HepG2 (cell line): ENCODE measurements at places on chromosomes 13 and 19.

DNA sequence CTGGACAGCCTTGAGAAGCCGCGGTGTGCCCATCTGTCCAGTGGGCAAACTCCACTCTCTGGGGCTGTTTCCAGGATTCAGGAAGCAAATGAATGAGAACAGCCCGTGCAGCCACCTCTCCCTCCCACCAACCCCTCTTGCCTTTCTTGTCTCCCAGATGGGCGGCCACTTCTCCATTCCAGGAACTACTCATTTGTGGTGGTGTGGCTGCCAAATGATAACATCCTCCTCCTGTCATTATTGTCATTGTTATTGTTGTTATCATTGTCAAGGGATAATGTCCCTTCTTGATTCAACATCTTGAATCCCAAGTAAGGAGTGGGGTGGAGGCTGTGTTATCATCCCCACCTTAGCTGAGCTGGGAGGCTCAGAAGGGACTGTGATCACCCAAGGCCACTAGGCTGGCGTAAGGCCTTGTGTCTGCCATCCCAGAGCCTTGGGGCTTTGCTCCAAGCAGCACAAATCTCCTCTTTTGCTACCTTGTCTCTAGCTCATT, 1.6 kb downstream of the DNM2 start:
- DNase-seq, result no peak

- no peak for DNase-seq
Observed at GRCh38 chr13:35797991-35798390, 321.5 kb upstream of the MAB21L1 start.

- peak; percentile 30 for DNase-seq
Observed at GRCh38 chr19:16160943-16161560, 12.3 kb downstream of the CIB3 start.

GRCh38 chr13:107852072-107852471, 363.3 kb downstream of the LIG4 start:
- DNase-seq, result no peak

- DNase-seq, result no peak
Observed at GRCh38 chr19:5321851-5322681, 18.5 kb downstream of the PTPRS start.

GRCh38 chr13:96651598-96651997, 342.7 kb downstream of the OXGR1 start:
- no peak for DNase-seq

DNA sequence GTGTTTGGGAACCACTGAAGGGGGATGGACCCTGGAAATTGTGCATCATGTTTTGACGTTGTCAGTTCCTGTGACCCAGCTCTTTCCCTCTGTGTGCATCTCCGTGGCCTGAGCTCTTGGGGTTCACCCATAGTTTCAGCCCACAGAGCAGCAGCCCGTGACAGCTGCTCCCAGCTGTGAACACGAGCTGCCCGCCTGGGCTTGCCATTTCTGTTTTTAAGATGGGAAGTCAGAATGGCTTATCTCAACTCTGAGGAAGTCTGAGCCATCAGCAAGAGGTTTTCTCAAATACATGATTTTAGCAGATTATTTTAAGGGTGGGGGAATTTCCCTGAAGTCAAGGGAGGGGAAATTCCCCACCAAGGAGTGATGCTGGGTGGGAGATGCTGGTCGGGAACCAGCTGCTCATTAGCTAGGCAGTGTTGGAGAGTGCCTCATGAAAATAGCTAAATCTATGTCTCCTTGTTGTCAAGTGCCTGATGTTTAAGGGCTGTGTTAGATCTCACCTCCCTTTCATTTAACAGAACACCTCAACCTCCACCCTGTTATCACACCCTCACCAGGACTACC, 34.8 kb upstream of the C1QTNF9 start:
- no peak for DNase-seq

DNA sequence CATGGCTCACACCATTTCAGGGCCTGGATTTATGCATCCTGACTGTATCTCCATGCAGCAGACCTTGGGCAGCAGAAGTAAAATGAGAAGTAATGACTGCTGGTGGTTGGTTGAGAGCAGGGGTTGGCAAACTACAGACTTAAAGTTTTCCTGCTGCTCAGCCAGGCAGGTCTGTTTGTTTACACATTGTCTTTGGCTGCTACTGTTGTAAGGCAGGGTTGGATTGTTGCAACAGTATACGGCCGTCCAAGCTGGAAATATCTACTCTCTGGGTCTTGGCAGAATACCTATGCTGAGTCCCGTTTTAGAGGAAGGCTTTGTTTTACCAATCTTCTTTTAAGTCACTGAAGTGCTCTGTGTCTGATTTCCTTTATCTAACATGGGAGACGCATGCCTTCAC, 13.5 kb downstream of the SNRNP70 start:
- no peak for DNase-seq

- DNase-seq, result peak; percentile 22
Observed at GRCh38 chr19:39325778-39326665, 5.4 kb upstream of the LRFN1 start.

GRCh38 chr19:48685583-48685982, 10.2 kb upstream of the FUT2 start:
- peak; percentile 68 for DNase-seq

- no peak for DNase-seq
Observed at GRCh38 chr13:83765796-83766195, 116.5 kb downstream of the SLITRK1 start.

DNA sequence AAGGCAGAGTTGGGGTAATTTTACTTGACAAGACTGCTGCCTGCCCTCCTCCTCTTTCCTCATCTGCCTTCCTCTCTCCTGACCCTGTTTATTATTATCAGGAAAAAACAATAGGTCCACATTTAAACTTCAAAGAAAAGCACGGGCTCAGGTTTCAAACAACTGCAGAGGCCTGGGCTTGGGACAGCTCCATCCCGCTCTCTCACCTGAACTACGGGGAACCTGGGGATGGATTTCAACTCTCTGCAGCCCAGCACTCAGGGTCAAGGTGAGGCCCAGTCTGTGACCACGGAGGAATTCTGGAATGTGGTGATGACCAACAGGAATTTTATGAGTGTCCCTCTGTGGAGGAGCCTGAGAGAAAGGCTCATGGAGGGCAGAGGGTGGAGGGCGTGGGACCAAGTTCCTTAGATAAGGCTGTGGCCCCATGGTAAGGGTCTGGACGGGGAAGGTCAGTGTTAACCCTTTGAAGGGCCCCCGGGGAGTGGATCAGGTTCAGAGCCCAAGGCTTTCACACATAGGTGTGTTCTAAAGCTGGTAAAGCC, 220.8 kb upstream of the MAB21L1 start:
- DNase-seq, result no peak

GRCh38 chr13:37534181-37534580, 64.4 kb downstream of the POSTN start:
- no peak for DNase-seq

DNA sequence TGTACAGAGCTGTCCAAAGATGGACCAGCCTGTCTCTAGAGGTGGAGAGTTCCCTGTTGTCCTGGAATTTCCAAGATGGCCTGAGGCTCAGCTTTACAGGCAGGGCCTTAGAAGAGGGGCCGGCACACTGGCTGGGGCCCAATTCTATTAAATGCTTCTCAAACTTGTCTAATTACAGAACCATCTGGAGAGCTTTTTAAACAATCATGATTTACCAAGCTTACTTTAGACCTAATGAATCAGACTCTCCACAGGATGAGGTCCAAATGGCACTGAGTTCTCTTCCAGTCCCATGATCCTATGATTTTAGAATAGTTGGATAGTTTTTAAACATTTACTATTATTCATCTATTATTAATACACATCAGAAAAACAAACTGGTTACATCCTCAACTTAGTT, 123.5 kb downstream of the DNAJC3 start:
- no peak for DNase-seq

GRCh38 chr13:40143106-40143505, 487.6 kb downstream of the COG6 start:
- DNase-seq, result no peak

DNA sequence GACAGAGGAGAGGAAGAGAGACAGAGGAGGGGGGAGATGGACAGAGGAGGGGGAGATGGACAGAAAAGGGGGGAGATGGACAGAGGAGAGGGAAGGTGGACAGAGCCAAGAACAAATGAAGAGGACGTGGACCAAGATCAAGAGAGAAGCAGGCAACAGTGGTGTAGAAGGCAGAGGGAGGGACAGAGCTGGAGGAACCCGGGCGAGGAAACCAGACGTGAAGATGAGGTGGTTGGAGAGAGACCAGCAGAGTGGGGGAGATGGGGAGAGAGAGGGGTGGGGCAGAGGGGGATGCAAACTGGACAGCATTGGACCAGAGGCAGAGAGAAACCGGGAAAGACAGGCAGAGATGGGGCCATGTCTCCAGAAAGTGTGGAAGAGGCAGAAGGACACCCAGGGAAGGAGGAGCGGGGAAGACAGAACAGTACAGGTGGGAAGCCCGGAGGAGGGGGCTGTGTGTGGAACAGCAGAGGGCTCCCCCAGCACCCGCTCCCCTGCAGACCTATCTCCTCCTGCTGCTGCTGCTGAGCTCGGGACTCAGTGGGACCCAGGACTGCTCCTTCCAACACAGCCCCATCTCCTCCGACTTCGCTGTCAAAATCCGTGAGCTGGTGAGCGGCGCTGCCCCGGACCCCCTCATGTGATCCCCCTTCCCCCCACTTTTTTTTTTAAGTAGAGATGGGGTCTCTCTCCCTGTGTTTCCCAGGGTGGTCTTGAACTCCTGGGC, 1.3 kb downstream of the FLT3LG start:
- DNase-seq, result no peak

DNA sequence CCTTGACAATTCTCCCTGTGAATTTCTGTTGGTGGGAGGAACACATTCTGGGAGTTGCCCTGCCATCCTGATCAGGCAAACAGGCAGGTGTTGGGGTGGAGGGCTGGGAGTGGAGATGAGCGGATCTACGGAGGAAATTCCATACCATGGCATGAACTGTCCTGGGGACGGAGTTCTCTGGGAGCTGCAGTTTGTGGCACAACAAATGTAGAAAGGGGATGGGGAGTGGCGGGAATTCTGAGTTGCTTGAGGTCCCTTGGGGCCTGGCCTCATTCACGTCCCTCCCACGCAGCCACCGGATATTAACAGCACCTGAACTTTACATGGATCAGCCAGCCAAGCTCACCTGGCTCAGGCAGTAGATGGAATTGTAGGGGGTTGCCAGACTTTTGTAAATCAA, 70.0 kb downstream of the CHST8 start:
- DNase-seq, result no peak

DNA sequence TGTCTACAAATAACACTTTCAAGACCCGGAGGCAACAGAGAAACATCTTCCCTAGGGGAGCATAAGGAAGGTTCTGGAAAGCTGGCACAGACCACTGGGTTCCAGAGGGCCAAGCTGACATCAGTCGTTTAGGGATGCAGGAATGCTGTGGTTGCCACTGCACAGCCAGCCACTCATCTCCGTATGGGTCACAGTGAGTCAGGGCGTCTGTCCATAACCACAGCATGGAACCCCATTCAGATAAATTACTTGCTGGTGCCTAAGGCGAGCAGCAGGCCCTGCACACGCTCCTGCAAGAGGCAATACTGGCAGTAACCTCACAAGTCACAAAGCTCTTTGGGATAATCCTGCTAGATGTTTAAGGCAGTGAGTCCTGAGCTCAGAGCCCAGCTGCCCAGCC, 140.9 kb upstream of the UBL3 start:
- no peak for DNase-seq

DNA sequence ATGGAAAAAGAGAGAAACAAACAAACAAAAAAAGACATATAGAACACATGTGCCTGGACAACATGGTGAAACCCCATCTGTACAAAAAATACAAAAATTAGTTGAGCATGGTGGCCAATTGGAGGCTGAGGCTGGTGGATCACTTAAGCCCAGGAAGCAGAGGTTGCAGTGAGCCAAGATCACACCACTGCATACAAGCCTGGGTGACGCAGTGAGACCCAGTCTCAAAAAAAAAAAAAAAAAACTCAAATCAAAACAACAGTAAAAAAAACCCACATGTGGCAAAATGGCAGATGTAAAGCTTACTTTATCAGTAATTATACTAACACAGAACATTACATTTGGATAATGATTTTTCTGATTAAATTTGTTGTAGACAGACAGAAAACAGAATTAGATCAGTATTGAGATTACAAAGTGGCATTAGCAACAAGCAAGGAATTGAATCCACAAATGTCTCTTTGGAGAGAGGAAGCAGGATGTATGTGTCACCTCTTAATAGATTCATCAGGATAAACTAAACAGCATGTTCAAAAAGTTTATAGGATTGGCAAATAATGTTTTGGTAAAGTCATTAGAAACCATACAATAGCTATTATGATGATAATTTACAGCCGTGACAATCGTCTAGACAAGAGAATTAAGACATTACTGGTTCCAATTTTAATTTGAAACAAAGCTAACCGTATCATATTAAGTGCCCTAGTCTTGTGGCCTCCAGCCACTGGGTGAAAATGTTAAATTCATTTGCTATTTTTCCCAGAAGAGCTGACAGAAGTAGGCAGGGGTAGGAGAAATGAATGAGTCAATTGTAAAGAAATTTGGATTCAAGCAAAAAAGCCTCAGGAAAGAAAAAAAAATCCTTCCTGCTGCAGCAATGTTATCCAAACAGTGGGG, 206.0 kb downstream of the FGF14 start:
- DNase-seq, result no peak

DNA sequence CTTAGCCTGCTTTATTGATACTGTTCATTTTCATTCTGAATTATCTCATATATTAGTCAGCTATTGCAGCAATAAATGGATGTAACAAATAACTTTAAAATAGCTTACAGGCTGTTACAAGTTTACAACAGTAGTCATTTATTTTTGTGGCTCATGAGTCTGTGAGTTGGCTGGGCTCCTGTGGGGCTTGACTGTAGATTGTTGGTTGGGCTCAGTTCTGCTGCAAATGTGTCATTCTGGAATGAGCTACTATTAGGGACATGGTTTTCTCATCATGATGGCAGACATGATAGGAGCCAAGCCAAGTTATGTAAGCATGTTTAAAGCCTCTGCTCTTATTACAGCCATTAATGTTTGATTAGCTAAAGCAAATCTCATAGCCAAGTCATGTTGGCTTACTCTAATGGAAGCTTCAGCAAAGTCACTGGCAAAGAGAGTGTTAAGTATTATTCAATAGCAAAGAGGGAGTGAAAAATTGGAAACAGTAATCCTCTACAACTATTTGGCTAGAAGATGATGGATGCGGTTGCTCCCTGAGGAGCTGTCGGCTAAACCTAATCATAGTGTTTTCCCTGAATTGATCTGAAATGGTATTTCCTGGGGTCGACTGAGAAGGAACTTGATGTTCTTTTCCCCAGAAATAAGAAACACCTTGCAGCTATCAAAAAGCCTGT, 391.3 kb downstream of the TDRD3 start:
- DNase-seq, result no peak

DNA sequence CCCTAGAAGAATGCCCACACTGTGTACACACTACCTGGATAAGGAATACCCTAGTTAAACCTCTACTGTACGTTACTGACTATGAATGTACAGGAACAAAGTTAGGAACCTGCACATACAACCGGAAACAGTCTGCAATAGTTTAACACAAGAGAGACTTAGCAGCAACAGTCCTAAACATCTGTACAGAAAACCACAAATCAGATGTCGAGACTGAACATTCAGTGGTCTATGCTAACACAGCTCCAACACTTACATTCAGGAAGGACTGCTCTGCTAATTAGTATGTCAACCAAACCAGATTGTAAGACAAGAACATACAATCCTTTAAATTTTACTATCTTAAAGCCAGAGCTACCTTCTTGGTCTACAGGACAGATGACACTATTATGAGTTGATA, 104.9 kb downstream of the ZNF429 start:
- DNase-seq, result no peak
